ENCODE measurements at places on chromosomes 3 and 15. TPM values are rescaled to one million over a fixed set of nuclear protein-coding genes. Genes with fewer than 3 reads are reported as not detected.

The GP5 gene
- total RNA-seq = not detected

The SKIC8 gene
- total RNA-seq = 63.5 TPM

The AGBL1 gene
- total RNA-seq = not detected

The RASGRP1 gene
- total RNA-seq = 4.8 TPM

The FETUB gene
- total RNA-seq = not detected

The ADCY5 gene
- 32.5 TPM for total RNA-seq

The SH2D7 gene
- not detected for total RNA-seq

The FGF7 gene
- total RNA-seq = 178 TPM

The MUC13 gene
- 3.9 TPM for total RNA-seq

The ISY1 gene
- 27.9 TPM for total RNA-seq

GRCh38 chr15:33204926-33205325, 10.4 kb upstream of the FMN1 start:
- H3K27me3 ChIP-seq = no peaks in the 10 kb centered on the region
- H3K36me3 ChIP-seq = no peaks in the 10 kb centered on the region
- H3K4me1 ChIP-seq = no peaks in the 10 kb centered on the region
- H3K27ac ChIP-seq = no peak overlapping the region
- DNase-seq = no peak
- no peak overlapping the region for H3K4me3 ChIP-seq

GRCh38 chr3:127589600-127590281, 792 bp downstream of the TPRA1 start:
- peak overlapping the region; percentile 92 for H3K27ac ChIP-seq
- peak overlapping the region; percentile 98 for H3K4me3 ChIP-seq
- H3K4me1 ChIP-seq = peaks cover 14% of the 10 kb centered on the region
- H3K36me3 ChIP-seq = no peaks in the 10 kb centered on the region

DNA sequence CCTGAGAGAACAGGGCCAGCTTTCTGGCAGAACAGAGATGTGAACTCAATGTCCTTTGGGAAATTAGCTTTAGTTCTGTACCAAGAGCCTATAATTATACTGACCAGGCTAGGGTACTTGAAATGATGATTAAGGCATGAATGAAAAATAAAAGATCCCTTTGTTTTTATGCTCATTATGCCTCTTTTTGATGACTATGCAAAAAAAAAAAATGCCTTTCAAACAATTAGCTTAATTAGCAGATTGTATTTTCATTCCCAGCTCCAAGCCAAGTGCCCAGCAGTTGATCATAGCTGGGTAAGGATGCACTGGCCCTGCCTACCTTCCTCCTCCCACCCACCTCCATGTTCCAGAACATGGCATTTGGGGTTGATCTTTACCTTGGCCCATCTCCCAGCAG, 56.8 kb downstream of the LYZL4 start:
- no peak overlapping the region for H3K4me3 ChIP-seq
- peak overlapping the region; percentile 32 for H3K27ac ChIP-seq

GRCh38 chr3:38521391-38521987, 25.3 kb downstream of the EXOG start:
- H3K27me3 ChIP-seq = no peaks in the 10 kb centered on the region
- H3K4me3 ChIP-seq = no peak overlapping the region
- no peaks in the 10 kb centered on the region for H3K4me1 ChIP-seq
- H3K36me3 ChIP-seq = no peaks in the 10 kb centered on the region

DNA sequence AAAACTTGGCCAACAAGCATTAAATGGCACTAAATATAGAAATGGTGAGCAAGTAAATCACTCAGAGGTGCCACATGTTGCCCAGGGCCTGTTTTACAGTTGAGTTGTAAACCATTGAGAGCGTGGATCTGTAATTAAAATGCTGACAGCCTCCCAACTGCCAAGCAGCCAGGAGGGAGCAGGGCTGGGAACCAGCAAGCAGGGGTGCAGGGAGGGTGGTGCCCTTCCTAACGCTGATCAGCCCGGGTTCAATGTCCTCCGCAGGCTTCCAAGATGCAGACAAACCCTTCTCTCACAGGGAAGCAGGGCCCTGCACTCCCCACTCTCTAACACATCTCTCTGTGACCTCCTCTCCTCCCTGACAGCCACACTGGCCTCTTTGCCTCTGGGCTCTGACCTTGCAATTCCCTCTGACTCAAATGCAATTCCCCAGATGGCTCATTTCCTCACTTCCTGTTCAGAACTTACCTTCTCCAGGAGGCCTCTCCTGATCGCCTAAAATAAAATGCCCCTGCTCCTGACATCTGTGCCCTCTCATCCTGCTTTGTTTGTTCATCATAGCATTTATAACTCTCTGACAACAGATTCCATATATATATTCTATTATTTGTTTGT, 40.0 kb downstream of the WNT7A start:
- H3K27me3 ChIP-seq = no peaks in the 10 kb centered on the region
- H3K4me1 ChIP-seq = no peaks in the 10 kb centered on the region
- H3K36me3 ChIP-seq = no peaks in the 10 kb centered on the region
- DNase-seq = no peak

- DNase-seq = peak; percentile 30
- H3K4me3 ChIP-seq = no peak overlapping the region
- H3K36me3 ChIP-seq = no peaks in the 10 kb centered on the region
- H3K27ac ChIP-seq = peak overlapping the region; percentile 33
- no peaks in the 10 kb centered on the region for H3K27me3 ChIP-seq
Observed at GRCh38 chr3:177724020-177724638, 526.8 kb upstream of the TBL1XR1 start.

GRCh38 chr3:17551895-17552294, 190.5 kb downstream of the TBC1D5 start:
- H3K36me3 ChIP-seq = no peaks in the 10 kb centered on the region
- no peaks in the 10 kb centered on the region for H3K4me1 ChIP-seq
- no peak overlapping the region for H3K4me3 ChIP-seq
- DNase-seq = no peak
- no peaks in the 10 kb centered on the region for H3K27me3 ChIP-seq

- no peaks in the 10 kb centered on the region for H3K4me1 ChIP-seq
- no peaks in the 10 kb centered on the region for H3K36me3 ChIP-seq
- H3K27me3 ChIP-seq = no peaks in the 10 kb centered on the region
- peak overlapping the region; percentile 38 for H3K4me3 ChIP-seq
- DNase-seq = no peak
Observed at GRCh38 chr15:58865425-58865880, 68.0 kb downstream of the SLTM start.

DNA sequence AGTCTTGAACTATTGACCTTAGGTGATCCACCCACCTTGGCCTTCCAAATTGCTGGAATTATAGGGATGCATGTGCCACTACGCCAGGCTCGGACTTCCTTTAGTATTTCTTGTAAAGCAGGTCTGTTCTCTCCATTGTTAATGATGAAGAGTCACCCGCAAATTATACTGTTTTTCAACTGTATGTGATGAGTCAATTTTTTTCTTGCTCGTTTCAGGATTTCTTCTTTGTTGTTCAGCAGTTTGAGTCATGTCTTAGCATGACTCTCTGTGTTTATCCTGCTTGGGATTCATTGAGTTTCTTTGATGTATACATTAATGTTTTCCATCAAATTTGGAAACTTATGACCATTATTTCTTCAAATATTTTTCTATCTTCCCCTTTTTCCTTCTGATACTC, 28.9 kb downstream of the GRAMD1C start:
- H3K27ac ChIP-seq = no peak overlapping the region
- no peaks in the 10 kb centered on the region for H3K36me3 ChIP-seq
- H3K4me1 ChIP-seq = no peaks in the 10 kb centered on the region
- H3K27me3 ChIP-seq = no peaks in the 10 kb centered on the region

DNA sequence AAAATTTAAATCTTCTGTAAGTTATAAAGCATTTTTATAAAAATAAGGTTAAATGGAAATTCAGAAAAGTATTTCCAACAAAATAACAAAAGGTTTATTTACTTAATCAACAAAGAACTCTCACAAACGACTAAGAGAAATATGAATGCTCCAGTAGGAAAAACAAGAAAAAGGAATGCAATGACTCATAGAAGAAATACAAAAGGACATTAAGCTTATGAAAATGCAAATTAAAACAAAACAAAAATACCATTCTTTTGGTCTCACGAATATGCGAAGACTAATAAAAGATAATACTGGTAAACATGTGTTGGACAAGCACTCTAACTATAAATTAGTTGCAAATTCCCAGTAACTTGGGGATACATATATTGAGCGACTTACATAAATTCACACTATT, 17.5 kb upstream of the TBC1D5 start:
- no peak overlapping the region for H3K27ac ChIP-seq
- H3K27me3 ChIP-seq = no peaks in the 10 kb centered on the region

GRCh38 chr3:110362751-110363150, 708.9 kb upstream of the NECTIN3 start:
- H3K4me1 ChIP-seq = no peaks in the 10 kb centered on the region
- H3K27ac ChIP-seq = no peak overlapping the region
- no peak overlapping the region for H3K4me3 ChIP-seq
- H3K27me3 ChIP-seq = no peaks in the 10 kb centered on the region
- no peak for DNase-seq

DNA sequence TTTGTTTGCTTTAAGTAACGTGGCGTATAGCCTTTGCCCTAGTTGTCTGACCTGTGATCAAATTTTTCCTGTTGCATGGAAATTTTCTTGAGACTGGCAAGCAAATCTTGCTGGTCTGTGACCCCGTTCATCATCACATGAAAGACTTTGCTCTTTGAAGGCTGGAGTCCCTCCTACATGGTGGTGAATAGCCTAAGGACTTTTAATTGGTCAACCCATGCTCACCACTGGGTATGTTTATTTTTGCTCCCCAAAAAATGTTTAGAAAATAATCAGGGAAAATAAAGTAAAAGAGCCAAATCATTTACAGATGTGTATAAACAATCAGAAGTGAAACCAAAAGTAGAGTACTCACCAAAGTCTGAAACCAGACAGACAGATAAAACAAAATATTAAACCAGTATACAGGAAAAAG, 1075.3 kb upstream of the ALCAM start:
- DNase-seq = no peak
- H3K4me1 ChIP-seq = no peaks in the 10 kb centered on the region
- H3K36me3 ChIP-seq = no peaks in the 10 kb centered on the region
- no peaks in the 10 kb centered on the region for H3K27me3 ChIP-seq

DNA sequence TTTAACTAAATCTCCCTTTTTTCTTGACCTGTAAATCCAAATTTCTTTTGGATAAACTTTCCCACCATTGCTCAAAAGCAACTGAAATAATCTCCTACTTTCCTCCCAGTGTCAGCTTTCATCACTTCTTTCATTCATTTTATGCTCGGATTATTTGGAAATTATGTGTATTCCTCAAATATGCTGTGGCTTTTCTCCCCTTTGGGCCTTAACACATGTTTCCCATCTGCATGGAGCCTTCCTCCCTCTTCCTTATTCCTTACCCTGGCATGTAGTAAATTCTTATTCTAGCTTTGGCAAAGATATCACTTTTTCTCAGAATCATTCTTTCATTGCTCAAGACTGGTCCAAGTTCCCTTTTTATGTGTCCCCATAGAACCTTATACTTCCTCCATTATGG, 41.8 kb upstream of the TUSC7 start:
- H3K36me3 ChIP-seq = no peaks in the 10 kb centered on the region
- DNase-seq = no peak
- H3K4me3 ChIP-seq = no peak overlapping the region
- H3K27me3 ChIP-seq = no peaks in the 10 kb centered on the region
- H3K27ac ChIP-seq = no peak overlapping the region

DNA sequence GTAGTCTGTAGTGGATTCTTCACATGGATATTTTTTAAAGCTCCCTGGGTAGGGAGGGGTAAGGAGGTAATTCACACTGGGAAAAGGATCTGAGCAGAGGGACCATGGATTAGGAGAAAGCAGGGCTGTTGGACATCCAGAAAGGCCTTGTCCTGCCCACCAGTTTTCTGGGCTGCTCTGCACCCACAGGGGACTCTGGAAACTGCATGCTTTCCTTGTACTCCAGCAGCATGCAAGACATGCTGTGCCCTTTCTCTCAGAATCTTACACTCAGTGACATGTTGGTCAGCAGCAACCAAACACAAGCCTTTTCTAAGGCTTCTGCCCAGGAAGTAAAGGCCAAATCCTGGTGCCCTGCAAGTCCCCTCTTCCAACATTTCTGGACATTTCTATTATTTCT, 2.5 kb upstream of the FBN1 start:
- peaks cover 7% of the 10 kb centered on the region for H3K27me3 ChIP-seq
- no peak for DNase-seq
- H3K36me3 ChIP-seq = no peaks in the 10 kb centered on the region
- H3K27ac ChIP-seq = no peak overlapping the region
- no peak overlapping the region for H3K4me3 ChIP-seq

GRCh38 chr15:69217381-69217780, 56.9 kb downstream of the GLCE start:
- no peaks in the 10 kb centered on the region for H3K27me3 ChIP-seq
- DNase-seq = no peak

- no peaks in the 10 kb centered on the region for H3K4me1 ChIP-seq
- H3K27ac ChIP-seq = no peak overlapping the region
- no peak for DNase-seq
- H3K4me3 ChIP-seq = no peak overlapping the region
Observed at GRCh38 chr3:174495311-174495710, 363.8 kb upstream of the NAALADL2 start.

DNA sequence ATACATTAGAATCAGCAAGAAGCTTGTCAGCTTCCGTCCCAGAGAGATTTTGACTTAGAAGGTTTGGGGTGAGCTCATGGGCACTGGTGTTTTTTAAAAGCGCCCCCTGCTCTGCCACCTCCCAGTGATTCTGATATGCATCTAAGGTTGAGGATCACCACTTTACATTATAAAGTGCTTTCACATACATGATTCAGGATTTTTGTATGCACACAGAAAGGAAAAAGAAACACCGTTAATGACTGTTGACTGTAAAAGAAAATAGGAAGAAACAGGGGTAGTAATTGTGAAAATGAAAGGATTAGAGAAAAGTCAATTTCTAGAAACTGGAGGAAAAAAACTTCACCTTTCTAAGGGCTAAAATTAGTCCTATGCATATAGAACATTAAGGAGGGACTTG, 104.9 kb upstream of the ZBED2 start:
- no peaks in the 10 kb centered on the region for H3K27me3 ChIP-seq
- no peaks in the 10 kb centered on the region for H3K4me1 ChIP-seq
- no peaks in the 10 kb centered on the region for H3K36me3 ChIP-seq
- no peak for DNase-seq
- no peak overlapping the region for H3K27ac ChIP-seq

DNA sequence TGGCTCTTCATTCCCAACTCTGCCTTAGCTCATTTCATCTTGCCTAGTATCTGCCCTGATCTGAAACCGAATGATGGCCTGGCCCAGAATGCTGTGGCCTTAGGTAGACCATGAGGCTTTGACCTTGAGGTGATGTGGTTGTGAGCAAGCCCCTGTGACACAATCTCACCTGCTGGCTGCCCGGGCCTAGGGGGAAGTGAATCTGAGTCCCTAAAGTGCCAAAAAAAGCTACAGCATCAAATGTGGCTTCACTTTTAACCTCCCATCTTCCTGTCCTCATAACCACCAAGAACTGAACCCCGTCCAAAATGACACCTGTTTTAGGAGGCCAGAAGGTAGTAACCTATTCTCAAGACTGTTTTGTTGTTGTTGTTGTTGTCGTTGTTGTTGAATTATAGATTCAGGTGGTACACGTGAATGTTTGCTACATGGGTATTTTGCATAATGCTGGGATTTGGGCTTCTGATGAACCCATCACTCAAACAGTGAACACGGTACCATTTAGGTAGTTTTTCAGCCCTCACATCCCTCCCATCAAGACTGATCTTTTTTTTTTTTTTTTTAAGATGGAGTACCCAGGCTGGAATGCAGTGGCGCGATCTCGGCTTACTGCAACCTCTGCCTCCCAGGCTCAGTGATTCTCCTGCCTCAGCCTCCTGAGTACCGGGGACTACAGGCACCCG, 54.6 kb downstream of the MCCC1 start:
- no peak overlapping the region for H3K27ac ChIP-seq
- DNase-seq = no peak
- no peaks in the 10 kb centered on the region for H3K27me3 ChIP-seq
- H3K4me1 ChIP-seq = no peaks in the 10 kb centered on the region

- H3K27me3 ChIP-seq = no peaks in the 10 kb centered on the region
- no peak for DNase-seq
- H3K4me1 ChIP-seq = no peaks in the 10 kb centered on the region
- no peak overlapping the region for H3K4me3 ChIP-seq
- H3K27ac ChIP-seq = no peak overlapping the region
Observed at GRCh38 chr3:114111060-114111770, 54.7 kb downstream of the QTRT2 start.

Measured in breast epithelium (tissue), 4 donors.